ENCODE measurements at places on chromosomes 5 and 9.

DNA sequence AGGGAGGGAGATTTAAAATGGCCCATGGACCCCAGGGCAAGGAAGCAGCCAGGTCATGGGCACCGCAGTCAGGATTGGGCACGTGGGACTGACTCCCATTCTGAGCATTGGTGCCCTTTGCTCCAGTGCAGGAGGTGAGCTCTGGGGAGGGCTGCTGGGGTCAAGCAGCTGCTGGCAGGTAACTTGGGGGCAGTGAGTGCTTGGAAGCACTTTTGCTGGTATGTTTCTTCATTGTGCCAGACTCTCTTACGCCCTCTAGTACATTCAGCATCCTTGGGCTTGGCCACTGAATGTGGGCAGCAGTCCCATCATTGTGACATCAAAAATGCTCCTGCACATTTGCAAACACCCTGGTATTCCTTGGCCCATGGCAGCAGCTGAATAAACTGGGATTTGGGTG lies 32.7 kb downstream of the PRRC2B start:
- no peak for DNase-seq

- no peak for DNase-seq
These were observed 43.2 kb downstream of the KIF4B start for GRCh38 chr5:155056644-155057269.

GRCh38 chr9:35869621-35870216 lies 482 bp downstream of the OR13J1 start:
- DNase-seq = no peak

DNA sequence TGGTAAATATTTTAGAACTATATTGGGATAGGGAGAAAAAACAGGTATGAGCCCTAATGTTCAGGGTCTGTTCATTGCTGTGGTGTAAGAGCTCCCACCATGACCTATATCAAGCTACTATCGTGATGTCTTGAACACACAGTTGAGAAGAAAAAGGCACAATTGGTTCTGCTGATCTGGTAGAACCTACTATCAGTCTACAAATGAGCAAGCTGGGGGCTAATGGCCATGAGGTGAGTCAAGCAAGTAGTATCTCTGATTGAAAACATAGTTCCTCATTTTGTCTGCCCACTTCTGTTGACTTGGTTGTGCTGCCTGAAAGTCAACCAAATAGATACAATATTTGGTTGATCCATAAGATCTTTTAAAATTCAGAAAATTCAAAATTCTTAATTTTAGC lies 1026.3 kb downstream of the CDH12 start:
- DNase-seq = no peak

GRCh38 chr5:141864371-141865370 lies 13.5 kb downstream of the PCDH1 start:
- no peak for DNase-seq

- no peak for DNase-seq
These were observed 2.6 kb upstream of the HINT1 start for GRCh38 chr5:131167615-131168014.

DNA sequence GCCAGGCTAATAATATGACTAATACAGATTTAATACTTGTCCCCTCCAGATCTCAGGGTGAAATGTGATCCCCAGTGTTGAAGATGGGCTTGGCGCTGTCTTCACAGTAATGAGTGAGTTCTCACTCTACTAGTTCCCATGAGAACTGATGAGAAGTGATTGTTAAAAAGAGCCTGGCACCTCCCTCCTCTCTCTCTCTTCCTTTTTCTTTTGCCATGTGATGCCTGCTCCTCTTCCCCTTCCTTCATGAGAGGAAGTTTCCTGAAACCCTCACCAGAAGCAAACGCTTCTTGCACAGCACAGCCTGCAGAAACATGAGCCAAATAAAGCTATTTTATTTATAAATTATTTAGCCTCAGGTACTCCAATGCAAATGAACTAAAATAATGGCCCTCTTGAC lies 55.2 kb downstream of the GLDC start:
- DNase-seq = no peak

DNA sequence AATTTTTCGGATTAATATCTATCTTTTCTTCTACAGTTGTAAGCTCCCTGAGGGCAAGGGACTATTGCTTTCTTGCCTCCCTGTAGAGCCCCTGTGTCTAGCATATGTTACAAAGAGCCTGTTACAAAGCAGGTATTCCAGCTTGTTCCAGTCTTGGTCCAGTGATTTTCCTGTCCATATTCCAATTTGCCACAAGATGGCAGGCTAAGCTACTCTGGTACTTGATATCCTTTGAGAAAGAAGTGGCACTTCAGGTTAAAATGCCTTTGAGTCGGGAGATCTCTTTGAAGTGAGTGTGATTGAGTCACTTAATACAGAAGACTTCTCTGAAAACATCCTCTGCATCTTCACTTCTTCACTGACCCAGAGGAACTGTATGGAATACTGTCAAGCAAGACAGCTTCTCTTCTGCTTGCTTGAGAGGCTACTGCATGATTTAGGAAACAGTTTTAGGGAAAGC lies 24.5 kb downstream of the CAVIN4 start:
- peak; percentile 93 for DNase-seq

DNA sequence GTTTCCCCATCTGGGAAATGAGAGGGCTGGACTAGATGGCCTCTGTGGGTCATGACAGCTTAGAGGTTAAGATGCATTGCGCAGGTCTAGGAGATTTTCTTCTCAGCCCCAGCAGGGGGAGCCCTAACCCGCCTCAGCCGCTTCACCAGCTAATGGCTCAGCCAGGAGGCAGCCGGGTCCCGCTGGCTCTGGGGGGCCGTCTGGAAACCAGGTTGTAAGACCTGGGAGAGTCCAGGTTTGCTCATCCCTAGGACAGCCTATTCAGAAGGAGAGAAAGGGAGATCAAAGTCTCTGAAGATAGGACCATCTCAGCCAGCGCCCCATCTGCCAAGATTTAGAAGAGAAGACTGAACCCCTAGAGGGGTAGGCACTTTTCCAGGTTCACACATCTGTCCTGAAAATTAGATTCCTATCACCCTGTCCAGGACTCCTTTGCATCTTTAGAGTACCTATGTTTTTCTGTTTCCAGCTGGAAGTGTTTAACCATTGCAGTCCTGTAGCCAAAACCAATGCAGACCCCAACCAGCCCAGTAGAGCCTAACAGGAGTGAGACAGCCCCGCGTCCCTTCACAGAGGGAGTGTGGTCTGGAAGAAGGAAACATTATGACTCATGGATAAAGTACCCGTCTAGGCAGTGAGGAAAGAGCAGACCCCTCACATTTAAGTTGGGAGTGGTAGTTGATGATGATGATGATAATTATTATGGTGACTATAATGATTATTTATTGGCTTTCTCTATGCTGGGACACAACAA lies 27.5 kb downstream of the SPARC start:
- DNase-seq = peak; percentile 61

DNA sequence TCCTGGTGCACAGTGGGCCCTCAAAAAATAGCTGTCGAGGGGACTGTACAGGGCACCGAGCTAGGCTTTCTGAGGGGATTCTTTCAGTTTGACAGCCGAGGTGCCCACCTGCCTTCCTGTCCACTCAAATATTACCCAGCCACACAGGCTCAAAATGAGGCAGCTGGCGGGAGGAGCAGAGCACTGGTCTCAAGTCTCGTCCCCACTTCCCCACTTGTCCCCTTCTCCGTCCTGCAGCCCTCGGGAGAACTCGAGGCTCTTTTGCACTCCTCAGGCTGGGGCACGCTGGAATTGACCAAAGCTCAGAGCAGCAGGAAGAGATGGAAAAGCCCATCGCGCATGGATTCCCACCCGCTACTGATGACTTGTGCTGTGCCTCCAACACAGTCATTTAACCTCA lies 185.2 kb downstream of the HSPA4 start:
- DNase-seq = no peak

- DNase-seq = no peak
These were observed 45.3 kb upstream of the RICTOR start for GRCh38 chr5:39119404-39120051.

GRCh38 chr9:126347911-126348760 lies 21.5 kb downstream of the MVB12B start:
- no peak for DNase-seq

DNA sequence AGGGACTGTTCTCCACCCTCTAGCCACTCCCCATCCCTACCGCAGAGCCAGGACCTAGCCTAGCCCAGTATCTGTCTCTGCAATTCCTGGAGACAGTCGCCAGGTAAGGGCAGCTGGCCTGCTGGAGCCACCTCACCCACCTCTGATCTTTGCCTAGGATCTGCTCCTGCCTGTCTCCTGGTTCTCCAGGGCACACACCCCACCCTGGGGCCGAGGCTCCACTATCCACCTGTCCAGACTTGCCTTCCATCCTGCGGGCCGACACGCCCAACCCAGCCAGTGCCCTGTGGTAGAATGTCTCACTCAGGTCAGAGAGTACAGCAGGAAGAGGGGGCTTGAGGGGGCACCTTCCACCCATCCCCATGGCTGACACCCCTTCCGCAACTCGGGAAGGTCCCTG lies 15.7 kb upstream of the AQP7 start:
- DNase-seq = no peak

DNA sequence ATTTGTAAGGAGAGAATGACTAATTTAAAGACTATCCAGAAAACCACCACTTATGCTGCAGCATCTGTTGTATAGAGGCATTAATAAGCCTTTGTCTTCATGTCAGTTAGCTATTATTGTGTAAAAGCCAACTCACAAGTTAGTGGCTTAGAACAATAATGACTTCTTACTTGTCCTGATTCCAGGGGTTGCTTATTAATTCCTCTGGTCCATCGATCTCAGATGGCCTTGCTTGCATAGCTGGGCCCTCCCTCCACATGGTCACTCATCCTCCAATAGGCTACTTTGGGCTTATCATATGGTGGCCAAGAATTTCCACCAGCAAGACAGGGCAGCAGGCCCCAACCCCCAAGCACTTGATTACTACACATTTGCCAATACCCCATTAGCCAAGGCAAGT lies 44.5 kb upstream of the STK32A start:
- peak; percentile 25 for DNase-seq

GRCh38 chr9:129854588-129855110 lies 19.4 kb downstream of the USP20 start:
- DNase-seq = no peak

GRCh38 chr5:91135475-91136248 lies 247.5 kb downstream of the ARRDC3 start:
- no peak for DNase-seq

- no peak for DNase-seq
These were observed 543.4 kb upstream of the COX7C start for GRCh38 chr5:86074297-86074696.
